ENCODE measurements at places on chromosomes 6 and 20.
A peak's percentile ranks its signal among the peaks of the same experiment; 100 is the strongest.

DNA sequence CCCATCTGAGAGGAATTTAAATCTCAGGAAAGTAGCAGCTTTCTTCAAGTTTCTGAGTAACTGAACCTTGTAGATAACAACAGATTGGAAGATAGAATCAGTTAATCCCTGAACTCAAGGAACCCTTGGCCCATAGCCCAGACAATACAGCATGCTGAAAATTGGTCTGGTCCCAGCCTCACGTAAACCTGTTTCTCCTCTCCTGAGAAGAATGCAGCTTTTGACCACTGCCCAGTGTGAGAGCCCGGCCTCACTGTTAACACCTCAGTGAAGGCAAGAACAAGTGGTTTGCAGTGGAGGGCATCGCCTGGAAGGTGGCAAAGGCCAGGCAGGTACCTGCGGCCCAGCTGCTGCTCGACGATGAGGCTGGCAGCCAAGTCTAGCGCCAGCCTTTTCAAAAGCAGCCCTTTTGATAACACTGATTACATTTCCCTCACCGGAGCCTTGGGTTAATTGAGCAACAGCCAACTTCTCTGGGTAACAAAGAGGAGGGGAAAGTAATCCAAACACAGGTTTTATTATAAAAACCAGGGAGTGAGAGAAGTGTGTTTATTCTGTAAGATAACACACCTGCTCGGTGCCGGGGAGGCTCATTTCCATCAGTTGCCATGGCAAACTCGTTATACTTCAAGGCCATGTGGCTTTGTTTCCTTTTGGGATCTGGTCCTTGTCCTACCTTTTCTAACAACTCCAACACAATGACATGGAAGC is 54.0 kb downstream of the TRAF3IP2 start:
- no peak for DNase-seq

DNA sequence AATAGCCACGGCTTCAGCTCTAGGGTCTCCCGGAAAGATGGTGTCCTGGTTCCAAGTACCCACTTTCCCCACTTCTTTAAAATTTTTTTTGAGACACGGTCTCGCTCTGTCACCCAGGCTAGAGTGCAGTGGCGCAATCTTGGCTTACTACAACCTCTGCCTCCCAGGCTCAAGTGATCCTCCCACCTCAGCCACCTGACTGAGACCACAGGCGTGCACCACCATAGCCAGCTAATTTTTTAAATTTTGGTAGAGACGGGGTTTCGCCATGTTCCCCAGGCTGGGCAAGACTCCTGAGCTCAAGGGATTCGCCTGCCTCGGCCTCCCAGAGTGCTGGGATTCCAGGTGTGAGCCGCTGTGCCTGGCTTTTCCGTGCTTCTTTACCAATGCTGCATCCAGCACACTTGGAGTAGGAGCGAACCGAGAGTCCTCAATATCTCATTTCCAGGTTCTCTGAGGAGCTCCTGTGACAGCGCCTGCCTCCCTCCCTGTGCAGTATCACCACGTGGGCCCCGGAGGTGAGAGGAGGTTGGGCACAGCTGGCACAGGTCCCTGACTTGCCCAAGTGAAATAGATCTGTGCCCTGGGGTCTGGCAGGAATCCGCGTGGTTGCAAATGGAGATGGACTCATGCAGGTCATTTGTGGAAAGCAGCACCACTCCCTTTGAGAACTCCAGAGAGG is 37.3 kb downstream of the EZR start:
- DNase-seq, result no peak

GRCh38 chr20:4844325-4844724 is 122.6 kb downstream of the PRND start:
- DNase-seq, result no peak

DNA sequence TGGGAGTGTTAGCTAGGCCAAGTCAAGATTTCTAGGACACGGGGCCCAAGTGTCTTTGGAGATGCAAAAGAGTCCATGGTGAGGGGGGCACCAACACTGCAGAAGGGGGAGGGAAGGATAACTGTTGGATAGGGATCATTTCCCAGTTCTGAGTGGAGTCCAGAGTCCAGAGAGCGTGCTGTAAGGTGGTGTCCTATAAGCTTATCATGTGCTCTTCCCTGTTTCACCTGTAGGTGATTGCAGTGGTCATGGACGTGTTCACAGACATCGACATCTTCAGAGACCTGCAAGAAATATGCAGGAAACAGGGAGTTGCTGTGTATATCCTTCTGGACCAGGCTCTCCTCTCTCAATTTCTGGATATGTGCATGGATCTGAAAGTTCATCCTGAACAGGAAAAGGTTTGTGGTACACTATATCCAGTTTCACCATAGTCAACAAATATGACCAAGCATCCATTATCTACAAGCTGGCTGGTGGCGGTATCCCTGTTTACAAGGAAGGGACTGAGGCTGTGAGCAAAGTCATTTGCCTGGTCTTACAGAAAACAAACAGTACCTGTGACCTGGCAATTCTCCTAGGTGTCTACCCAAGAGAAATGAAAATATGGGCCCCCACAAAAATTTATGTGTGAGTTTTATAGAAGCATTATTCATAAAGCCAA is 15.6 kb downstream of the FAM83D start:
- DNase-seq, result no peak

DNA sequence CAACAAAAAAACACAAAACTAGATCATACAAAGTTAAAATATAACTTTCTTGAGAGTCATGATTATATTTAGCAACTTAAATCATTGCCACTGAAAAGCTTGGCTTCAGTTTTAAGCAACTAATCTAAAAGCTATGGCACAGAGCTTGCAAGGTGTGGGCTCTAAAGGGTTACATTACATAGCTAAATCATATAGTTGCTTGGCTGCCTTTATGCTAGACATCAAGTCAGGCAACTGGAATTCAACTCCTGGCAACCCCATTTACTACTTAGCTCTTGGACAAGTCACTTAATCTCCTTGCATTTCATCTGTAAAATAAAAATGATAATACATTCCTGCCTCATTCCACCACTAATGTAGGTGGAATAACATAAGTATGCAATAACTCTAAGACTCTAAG is 40.9 kb upstream of the GCM1 start:
- DNase-seq, result no peak

- DNase-seq, result no peak
Measured at GRCh38 chr6:78530208-78530607, 337.1 kb upstream of the IRAK1BP1 start.

DNA sequence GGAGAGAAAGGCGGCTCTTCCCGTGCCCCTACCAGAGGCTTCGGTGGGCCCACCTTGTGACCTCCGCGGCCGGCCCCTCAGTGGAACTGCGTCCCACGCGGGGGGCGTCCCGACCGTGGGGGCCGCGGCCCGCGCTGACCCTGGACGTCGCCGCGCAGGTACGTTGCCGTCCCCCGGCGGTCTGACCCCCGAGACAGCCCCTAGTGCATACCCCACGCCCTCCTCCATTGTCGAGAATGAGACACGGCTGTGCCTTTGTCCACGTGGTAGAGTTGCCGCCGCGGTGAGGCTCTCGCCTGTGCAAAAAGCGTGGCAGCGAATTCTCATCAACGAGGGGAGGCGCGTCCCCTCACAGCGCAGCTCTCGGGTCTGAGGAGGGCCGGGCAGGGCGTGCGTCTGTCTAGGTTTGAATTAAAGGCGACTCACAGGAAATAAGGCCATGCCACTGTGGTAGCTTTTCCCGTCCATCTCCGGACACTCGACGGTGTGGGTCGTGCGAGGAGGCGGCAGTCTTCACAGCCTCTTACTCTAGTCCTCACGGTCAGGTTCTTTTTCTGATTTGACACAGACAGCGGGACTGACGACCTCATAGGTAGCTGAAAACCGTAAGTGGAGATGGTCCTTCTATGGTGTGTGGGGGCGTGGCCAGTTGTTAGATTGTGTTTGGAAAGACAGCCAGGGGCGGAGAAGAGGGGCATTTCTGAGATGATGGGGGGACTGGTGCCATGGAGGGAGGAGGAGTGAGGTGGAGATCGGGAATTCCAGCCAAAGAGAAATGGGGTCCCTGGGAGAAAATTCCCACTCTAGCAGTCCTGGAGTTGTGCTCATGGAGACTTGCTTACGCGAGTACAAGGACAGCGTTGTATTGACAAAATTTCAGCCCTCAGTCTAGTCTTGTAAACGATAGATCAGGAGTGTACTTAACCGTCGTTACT is 580 bp downstream of the NXT1 start:
- no peak for DNase-seq

GRCh38 chr6:167734662-167735083 is 92.0 kb upstream of the AFDN start:
- no peak for DNase-seq

GRCh38 chr6:165573671-165574070 is 89.4 kb downstream of the PDE10A start:
- DNase-seq, result no peak

- DNase-seq, result peak; percentile 60
Measured at GRCh38 chr6:4059115-4059777, 19.7 kb downstream of the FAM217A start.

DNA sequence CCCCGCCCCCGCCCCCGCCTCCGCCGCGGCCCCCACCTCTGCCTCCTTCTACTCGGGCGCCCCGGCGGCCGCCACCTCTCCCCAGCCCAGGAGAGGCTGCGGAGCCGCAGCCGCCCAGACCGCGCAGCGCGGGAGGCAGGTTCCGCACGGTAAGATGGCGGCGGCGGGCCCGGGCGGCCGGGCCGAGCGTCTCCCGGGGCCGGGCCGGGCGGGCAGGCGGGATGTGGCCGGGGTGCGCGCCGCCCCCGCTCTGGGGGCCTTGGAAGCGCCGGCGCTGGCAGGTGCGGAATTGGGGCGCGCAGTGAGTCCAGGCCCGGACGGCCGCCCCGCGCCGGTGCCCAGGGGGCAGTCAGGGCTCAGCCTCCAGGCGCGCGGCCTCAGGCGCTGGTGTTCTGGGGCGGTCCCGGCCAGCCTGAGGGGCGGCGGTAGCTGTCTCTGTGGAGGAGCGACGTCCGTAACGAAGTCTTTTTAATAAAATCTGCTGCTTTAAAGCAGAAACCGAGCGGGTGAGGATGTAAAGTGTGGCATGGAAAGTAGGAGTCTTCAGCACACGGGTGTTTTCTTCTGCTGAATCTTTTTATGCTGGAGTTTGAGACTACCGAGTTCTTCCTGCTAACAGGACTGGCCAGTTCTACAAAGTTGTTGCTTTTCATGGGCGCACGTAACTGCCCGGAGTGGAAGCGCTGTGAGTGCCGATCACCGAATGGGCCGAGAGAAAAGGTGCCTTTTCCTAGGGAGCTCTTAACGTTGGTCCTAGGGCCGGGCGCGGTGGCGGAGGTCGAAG is at the start of gene GID8:
Gene GID8, plus strand, starts transcription at position 43 of the 784 bp plus-strand sequence. CDS start 3,356 bp downstream, outside the sequence.
- peak; percentile 68 for DNase-seq

DNA sequence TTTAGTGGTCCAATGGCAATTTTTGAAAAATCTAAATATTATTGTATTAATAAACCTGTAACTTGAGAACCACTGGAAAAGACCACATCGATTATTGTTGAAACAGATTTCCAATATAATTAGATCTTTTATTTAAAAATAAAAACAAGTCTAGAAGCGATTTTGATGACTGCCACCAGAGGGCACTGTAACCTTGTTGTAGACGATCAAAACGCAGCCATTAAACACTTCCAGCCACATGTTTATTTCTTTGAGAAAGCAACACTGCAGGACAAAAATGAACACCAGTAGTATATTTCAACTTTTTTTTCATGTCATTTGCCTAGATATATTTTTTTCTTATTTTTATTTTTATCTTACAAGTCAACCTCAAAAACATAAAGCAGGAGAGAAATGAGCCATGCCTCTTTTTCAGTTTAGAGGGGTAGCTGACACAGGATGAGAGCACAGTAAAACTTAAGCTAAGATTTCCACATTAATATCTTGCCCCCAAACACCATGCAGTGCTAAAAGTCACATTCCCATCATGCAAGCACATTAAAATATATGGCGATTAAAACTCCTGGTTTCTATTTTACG is 115.4 kb downstream of the OPRM1 start:
- no peak for DNase-seq

- no peak for DNase-seq
Measured at GRCh38 chr6:128135325-128135724, 234.5 kb upstream of the THEMIS start.

- DNase-seq, result no peak
Measured at GRCh38 chr20:9400171-9401025, 114.0 kb upstream of the LAMP5 start.

DNA sequence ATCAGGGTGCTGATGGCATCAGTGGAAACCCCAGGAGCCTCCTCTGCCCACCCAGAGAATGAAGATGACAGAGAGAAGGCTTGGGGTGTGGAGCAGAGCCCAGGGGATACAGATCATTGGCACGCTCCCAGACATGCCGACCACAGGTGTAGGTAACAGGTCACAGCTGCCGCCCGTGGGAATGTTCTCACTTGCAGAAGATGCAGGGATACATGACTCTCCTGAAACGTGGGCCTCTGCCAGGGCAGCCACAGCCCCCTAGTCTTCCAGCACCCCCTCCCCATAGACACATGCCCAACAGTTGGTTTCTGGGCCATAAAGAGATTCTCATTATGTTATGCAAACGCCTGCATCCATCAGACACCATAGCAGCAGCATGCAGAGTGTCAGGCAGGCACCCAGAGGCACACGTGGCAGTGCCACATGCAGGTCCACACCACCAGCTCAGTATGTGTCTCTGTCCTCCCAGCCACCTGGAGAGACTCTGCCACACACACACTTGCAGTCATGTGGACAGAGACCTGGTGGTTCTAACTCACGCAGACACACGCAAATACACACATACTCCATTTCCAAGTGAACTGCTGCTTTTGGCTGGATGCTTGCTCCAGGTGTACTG is 45.5 kb downstream of the LRFN2 start:
- no peak for DNase-seq

- DNase-seq, result no peak
Measured at GRCh38 chr6:53287336-53288225, 61.2 kb downstream of the ELOVL5 start.

GRCh38 chr6:158060455-158061360 is 79.0 kb downstream of the SYNJ2 start:
- DNase-seq, result peak; percentile 59

- no peak for DNase-seq
Measured at GRCh38 chr6:8170245-8170644, 67.9 kb upstream of the EEF1E1 start.

DNA sequence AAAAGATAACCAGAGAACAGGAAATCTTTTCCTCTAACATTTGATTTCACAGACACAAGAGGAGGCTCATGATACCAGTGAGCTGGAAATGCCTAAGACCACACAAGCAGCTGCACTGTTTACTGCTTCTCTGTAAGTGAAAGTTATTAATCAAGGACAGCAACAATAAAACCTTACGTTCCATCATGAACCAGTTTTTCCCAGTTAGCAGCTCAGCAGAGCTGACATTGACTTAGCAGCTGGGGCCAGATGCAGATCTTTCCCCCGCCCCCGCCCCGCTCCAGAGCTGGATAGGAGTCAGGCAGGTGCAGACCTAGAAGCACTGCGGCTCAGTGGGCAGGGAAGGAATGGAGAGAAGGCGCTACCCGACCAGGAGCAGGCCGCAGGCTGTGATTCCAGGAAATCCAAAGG is 275.2 kb downstream of the GMDS start:
- no peak for DNase-seq

GRCh38 chr6:33750244-33750991 is 3.7 kb upstream of the IP6K3 start:
- DNase-seq, result no peak

Data from H54 (cell line).